ENCODE measurements at places on chromosomes 4 and X. TPM values are rescaled to one million over a fixed set of nuclear protein-coding genes. Genes with fewer than 3 reads are reported as not detected.
A peak's percentile ranks its signal among the peaks of the same experiment; 100 is the strongest.

Gene RNF175
- total RNA-seq, result 1.00 TPM

- no peak for DNase-seq
These were observed 60.9 kb downstream of the CLOCK start for GRCh38 chr4:55485821-55486220.

- DNase-seq, result no peak
These were observed 47.3 kb downstream of the PPP3CA start for GRCh38 chr4:101299899-101300540.

- DNase-seq, result no peak
These were observed 38.4 kb upstream of the IL9R start for GRCh38 chrX:155959018-155959587.

DNA sequence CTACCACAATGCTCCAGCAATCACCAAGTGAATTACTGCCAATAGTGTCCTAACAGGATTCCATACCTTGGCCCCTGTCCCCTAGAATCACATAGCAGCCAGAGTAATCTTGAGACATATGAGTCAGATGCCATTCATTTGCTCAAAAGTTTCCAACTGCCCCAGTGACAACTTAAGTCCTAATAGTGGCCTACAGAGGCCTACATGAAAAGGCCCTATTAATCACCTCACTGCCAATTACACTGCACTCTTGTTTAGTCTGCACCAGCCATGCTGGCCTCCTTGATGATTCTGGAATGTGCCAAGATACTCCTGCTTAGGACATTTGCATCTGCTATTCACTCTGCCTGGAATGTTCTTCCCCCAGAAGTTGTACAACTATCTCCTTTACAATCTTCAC lies 130.7 kb downstream of the NR3C2 start:
- no peak for DNase-seq

Gene WDR17
- total RNA-seq, result 0.83 TPM

- DNase-seq, result no peak
These were observed 32.9 kb upstream of the RAB40A start for GRCh38 chrX:103552236-103552635.

- no peak for DNase-seq
These were observed 743.2 kb downstream of the TRAM1L1 start for GRCh38 chr4:116342143-116342542.

Gene UGT2B15
- total RNA-seq, result not detected

Gene FBXL5
- total RNA-seq, result 60.9 TPM

- no peak for DNase-seq
These were observed 1099.5 kb upstream of the INTU start for GRCh38 chr4:126533146-126533805.

DNA sequence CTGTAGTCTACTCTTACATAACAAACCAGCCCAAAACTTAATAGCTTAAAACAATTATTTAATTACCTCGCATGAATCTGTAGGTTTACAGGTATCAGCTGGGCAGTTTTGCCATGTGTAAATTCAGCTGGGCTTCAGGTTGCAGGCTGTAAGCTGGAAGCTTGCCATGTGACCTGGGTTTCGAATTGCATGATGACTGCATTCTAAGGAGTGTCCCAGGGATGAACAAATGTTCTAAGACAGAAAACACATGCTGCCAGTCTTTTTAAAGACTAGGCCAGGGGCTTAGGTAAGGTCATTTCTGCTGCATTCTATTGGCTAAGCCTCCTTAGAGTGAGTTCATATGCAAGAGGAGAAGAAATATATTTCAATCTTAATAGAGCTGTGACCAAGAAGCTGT lies 44.8 kb downstream of the GRIA2 start:
- no peak for DNase-seq

Gene NFKB1
- total RNA-seq, result 28.7 TPM

DNA sequence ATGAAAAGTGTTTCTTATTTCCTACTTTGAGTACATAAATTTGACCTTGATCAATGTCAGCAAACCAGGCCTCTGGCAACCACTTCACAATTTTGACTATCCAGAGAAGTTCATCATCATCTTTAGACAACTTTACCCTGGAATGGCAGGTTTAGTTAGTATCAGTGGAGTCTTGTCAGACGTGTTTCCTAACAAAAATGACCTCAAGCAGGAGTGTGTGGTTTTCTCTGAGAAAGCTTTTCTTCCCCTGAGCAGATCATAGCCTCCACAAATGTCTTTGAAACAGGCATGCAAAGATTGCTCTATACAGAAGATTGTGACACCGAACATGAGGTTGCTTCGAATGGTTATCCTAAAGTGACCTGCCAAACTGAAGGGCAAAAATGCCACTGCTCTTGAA lies 642.3 kb downstream of the RPA4 start:
- no peak for DNase-seq

Gene FDCSP
- not detected for total RNA-seq

DNA sequence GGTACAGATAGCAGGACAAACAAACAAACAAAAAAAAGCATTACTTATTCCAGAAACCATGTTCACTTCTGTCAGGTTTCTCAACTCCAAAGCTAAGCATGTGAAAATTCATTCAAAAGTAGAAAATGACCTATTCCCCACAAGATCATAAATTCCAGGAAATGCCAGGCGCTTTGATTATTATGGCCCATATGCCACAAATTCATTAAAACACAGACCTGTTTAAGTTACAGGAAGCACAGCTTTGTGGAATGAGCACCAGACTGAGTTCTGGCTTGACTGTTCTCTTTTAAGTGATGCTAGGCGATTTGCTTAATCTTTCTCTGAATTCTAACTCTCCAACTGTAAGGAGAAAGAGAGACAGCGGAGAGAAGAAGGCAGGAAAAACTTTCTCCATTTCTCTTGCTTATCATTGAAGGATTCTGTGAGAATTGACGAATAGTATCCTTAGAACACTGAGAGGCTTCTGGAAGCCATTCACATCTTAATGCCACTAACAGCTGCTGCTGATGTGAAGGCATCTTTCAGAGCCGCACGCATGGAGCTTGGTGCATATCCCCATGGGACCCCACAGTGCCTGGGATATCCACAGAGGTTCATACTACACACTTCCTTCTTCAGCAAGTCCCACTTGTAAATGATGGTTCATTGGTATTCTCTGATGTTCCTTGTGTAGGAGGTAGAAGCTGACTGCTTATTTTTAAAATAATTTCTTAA lies 138.0 kb downstream of the ZNF674 start:
- DNase-seq, result no peak

Gene DMP1
- not detected for total RNA-seq

Gene BBS7
- 6.1 TPM for total RNA-seq

Gene PPP1R2C
- total RNA-seq, result not detected

Gene KCNE5
- 0.38 TPM for total RNA-seq

DNA sequence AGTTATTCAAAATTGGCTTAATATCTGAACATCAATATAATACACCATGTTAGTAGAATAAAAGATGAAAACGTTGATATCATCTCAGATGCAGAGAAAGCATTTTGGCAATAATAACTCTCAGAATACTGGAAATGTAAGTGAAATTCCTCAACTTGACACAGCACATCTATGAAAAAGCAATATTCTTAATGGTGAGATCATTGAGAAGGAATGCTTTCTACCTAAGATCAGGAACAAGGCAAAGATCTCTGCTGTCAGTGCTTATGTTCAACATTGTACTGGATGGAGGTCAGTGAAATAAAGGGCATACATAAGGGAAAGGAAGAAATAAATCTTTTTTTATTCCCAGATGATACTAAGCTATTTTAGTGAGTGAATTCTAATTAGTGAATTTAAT lies 40.6 kb downstream of the MRPL1 start:
- no peak for DNase-seq

GRCh38 chr4:114015444-114015899 lies 36.0 kb upstream of the ARSJ start:
- DNase-seq, result no peak

DNA sequence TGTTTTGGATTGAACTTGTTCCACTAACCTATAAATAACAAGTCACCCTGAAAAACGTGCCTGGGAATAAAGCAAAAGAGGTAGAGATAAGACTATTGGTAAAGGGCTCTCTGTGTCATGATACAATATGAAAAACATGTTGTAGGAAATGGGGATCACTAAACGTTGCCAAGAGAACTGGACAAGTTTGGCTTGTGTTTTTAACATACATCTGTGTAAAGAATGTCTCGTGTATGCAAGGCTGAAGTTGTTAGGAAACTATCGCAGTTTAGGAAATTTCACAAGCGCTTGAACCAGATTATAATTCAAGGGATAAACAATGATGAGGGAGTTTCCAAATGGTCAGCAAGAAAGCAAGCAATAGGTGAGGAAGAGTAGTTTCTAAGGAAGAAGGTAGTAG lies 655.8 kb downstream of the PCDH7 start:
- DNase-seq, result no peak

- DNase-seq, result no peak
These were observed 18.4 kb upstream of the CISD2 start for GRCh38 chr4:102850370-102850769.

DNA sequence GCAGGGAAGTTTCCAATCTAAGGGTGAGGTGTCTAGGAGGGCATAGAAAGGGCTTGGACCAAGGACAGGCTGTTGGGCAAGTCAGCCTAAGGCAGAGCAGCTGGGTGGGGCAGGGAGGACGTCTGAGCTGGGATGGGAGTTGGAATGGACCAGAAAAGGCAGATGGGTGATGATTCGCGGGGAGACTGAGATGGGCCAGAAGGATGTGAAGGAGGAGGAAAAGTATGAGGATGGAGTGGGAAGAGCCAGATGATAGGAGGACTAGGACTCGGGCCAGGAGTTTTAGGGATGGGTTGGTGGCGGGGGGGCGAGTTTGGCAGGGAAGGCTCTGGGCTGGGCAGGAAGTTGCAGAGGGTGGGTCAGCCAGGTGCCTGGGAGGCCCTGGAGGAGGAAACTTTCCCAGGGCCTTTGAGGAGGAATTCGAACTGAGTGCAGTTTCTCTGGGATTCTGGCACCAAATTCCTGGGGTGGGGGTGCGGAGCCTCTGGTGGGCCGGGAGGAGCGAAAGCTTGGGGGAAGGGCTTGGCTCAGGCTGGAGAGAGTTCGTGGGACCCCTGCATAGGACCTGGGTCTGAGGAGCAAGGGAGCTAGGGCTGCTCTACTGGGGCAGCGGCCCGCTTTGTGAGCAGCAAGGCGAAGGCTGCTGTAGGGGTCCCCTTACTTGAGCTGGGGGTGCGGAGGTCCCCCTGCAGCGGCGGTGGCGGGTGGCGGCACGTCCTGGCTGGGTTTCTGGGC lies 8.7 kb upstream of the TIMP1 start:
- DNase-seq, result no peak

DNA sequence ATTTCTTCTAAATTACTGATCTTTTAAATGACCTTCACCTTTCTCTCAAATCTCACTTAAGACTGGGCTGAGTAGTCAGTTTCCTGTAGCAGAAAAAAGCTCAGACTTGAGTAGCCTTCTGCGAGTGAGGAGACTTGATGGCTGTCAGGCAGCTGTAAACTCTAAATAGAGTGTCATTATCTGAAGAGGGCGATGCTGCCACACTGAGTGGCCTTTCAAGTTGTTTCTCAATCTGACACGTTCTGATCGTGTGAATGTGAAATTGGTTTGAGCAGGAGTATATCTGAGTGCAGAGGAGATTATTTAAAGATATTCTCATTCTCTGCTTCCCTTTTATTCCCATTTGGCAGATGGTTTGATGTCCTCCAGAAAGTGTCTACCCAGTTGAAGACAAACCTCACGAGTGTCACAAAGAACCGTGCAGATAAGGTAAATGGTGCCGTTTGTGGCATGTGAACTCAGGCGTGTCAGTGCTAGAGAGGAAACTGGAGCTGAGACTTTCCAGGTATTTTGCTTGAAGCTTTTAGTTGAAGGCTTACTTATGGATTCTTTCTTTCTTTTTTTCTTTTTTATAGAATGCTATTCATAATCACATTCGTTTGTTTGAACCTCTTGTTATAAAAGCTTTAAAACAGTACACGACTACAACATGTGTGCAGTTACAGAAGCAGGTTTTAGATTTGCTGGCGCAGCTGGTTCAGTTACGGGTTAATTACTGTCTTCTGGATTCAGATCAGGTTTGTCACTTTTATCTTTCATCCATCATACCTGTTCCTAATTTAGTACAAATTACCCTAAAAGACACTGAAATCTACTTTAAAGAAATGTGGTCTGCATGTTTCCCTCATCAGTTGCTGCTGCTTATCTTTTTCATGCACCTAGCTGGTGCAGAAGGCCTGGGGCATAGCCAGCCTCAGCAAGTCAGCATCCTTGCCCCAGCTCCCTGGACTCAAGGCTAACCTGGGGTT lies 74.3 kb upstream of the MSANTD1 start:
- DNase-seq, result no peak

DNA sequence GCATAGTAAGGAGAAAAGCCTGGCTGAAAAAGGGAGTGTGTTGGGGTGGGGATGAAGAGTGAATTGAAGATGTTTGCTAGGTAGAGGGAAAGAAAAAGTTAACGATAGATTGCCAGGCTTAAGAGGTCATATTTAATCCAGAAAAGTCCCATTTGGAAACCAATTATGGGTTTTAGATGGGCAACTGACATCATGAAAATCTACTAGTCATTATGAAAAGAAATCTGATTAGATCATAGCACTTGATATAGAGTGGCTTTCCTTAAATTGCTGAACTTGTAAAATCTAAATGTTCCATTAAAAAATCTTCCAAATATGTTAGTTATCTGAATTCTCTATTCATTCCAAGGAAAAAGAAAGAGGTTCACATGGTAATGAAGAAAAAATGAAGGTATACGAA lies 37.5 kb upstream of the IL21 start:
- DNase-seq, result no peak

GRCh38 chr4:90438522-90438921 lies 311.3 kb downstream of the CCSER1 start:
- DNase-seq, result no peak

DNA sequence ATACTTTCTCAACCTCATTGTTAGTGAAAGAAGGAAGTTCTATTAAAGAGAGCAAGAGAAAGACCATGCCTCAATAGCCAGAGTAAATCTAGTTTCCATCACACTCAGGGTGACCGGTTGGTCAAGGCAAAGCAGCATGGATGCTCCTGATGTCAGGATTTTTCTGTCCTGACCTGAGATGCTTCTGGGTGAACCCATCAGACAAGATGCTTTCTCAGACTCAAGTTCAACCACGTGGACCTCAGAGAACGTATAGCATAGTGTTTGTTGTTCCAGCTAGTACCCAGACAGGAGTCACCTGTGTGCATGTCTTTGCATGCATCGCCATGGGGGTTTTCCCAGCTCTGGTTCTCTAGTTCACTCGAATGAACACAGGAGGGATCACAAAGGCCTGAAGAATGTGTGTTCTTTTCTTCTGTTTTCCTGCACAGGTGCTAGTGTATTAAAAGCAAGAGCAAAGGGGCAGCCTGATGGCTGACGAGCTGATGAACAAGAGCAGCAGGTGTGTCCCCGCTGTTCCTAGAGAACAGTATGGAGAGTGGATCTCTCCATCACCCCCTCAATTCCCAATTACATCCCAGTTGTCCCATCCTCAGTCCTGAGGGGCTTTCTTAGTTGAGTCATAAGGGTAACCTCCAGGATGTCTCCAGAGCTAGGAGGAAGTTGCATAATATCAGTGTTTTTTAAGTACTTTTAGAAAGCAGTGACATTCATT lies 110.5 kb upstream of the ENPP6 start:
- DNase-seq, result no peak

- DNase-seq, result peak; percentile 80
These were observed 3.1 kb downstream of the JADE1 start for GRCh38 chr4:128812442-128813235.

Measured in cardiac septum (tissue), 1 donor.